PC-3 (cell line): ENCODE measurements at places on chromosomes 5 and 9. TPM values are rescaled to one million over a fixed set of nuclear protein-coding genes. Genes with fewer than 3 reads are reported as not detected.

DNA sequence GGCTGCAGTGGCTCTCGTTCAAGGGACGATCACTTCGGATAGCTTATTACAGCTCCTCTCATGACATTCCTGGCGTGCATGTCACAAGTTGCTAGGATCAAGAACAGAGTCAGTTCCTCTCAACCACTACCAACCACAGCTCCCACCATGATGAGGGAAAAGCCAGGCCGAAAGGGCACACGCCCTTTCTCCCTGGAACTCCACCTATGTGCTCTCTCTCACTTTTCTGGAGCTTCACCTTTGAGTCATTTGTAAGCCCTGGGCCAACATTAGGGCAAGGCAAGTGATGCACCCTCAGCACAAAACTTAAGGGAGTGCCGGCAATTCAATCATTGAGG, 1.6 kb downstream of the SPACA9 start:
- DNase-seq = no peak

The CMYA5 gene
- total RNA-seq = under 0.01 and 0.15 TPM in 2 replicates

- no peak for DNase-seq
Observed at GRCh38 chr9:7963026-7963425, 163.4 kb upstream of the DMAC1 start.

DNA sequence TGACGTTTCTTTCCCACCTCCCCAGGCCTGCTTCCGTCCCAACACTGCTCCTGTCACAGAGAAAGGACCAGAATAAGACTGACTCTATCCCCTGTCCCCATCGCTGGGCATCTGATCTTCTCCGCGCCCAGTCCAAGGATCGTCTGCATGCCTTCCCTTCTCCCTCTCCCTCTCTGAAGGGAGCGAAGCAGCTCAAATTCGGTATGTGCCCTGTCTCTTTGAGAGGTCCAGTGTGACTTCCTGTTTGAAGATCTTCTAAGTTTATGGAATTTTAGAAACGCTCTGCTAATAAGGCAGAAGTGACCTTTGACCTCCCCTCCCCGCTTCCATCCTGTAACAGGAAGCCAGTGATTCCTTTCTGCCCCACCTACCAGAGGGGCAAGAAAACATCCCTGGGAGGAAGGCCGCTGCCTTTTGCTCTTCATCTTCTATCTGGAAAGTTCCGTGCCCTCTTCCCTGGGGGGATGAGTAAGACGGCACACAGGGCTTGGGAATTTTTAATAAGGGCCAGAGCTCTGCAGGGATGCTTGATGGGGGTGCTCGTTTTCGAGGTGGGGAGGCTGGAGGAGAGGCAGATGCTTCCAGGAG, 40.7 kb upstream of the RNU6ATAC start:
- DNase-seq = no peak

DNA sequence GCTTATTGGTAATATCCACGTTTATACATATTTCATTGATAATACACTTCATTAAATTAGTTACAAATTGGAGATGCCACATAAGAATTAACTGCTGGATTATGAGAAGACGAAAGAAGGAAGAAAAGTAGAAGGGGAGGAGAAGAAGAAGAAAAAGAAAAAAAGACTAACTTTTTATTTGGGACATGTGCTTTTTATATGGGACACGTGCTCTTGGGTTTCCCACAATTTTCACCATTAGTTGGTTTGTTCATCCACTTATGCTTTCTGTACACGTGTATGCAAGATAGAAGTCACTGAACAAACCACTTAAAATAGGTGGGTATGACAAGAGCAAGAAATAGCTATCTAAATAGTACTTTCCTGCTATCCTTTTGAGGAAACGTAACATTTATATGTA, 98.6 kb downstream of the MRPS30 start:
- DNase-seq = no peak

DNA sequence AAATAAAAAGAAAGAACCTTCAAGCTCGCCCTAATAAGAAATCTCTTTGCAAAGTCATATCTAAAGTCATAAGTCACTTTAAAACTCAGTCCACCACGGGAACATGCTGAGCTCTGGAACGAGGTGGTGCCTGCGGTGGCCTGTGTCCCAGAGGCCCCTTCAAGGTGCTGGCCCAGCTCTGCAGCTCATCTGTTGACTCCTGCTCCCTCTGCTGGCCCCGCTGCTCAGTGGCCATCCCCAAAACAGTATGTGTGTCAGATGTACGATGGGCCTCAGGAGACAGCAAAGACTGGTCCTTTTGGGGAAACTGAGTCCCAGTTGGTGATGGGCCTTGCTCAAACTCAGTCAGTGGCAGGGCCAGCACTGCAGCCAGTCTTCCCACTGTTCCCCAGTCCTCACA, 22.8 kb upstream of the FOXB2 start:
- DNase-seq = peak; percentile 18

The AK6 gene
- 25.3 and 37.4 TPM in 2 replicates for total RNA-seq

DNA sequence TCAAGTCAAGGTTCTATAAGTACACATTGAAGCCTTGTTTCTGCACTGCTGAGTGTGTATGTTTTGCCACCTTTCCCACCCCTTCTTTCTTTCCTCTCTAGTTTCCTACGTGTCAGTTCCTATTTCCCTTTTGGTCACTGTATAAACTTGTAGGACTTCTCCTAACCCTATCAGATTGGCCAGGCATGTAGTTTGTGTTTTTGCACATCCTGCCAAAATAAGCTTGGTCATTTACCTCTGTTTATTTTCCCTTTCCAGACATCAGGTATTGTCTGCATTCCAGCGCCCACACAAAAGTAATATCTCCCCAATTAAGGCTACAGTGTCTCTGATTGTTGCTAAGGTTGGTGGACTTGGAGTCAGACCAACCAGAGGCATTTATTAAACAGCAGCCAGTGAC, 252.9 kb upstream of the MPDZ start:
- DNase-seq = no peak

DNA sequence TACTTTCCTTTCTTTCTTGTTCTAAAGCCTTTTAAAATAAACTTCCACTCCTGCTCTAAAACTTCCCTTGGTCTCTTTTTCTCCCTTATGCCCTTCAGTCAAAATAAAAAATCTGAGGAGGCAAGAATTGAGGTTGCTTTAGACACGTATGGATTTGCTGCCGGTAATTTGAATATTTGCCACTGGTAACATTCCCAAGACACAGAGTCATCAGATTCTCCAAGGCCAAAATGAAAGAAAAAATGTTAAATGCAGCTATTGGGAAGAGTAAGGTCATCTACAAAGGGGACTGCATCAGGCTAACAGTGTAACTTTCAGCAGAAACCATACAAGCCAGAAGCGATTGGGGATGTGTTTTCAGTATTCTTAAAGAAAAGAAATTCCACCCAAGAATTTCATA, 311.1 kb downstream of the CDH18 start:
- DNase-seq = no peak

The SPTAN1 gene
- 221 and 251 TPM in 2 replicates for total RNA-seq

The GBA2 gene
- 60.9 and 81.7 TPM in 2 replicates for total RNA-seq

DNA sequence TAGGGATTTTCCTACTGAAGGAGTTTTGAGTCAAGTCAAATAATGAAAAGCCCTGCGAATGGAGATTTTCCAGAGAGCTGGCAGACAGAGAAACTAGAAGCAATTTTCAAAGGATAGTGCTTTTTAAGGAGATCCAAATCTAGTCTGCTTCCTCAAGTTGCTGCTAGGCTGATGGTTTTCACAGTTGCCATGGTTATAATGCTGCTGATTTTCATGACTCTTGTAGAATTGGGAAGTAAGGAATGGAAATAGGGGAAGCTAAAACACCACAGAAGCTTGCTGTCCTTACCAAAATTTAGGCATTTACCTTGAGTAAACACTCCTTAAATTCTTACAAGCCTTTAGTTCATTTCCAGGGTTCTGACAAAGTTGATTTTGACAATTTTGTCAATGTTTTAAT, 30.1 kb upstream of the HAPLN1 start:
- no peak for DNase-seq
